ENCODE measurements at places on chromosomes 1 and 21.

GRCh38 chr1:86714159-86714558, 9.8 kb downstream of the SH3GLB1 start:
- DNase-seq = no peak

DNA sequence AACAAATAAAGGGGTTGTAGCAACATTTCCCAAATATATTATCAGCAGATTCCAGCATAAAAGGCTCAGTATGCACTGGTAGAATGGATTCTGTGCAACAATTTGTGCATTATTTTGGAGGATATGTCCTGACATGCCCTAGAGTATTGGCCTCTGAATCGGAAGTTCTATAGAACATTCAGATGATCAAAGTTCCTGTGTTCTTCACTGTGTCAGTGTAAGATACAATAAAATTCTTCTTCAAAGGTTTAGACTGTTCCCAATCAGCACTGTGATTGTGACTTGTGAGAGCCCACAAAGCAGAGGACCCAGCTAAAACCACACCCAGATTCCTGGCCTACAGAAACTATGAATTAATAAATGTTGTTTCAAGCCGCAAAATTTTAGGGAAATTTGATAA, 33.6 kb upstream of the GBP5 start:
- DNase-seq = no peak

DNA sequence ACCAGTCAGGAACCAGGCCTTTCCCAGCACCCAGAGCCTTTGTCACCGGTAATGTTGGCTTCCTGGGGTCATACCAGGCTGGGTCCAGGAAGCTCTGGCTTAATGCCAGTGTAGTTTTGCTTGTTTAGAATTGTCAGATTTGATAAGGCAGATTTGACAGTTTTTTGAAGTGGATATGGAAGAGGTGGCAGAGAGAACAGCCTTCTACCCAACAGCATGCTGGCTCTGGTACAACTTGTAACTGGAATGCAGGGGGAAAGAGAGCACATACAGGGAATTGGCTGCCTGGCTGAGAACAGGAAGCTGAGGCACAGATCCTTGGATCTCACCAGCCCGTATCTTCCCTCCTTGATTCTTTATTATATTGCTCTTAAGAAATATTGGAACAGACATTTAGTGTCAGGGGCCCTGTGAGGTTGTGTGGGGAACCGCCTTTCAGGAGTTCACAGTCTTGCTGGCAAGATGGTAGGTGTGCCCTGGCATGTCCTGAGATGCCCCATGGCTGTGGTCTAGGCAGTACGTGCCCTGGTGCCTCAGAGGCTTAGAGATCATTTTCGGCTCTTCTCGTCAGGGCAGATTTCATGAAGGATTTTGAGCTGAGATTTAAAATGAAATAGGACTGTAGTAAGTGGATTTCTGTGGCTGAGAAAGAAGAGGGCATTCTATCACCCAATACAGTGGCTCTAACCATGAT, 227.0 kb downstream of the PBX1 start:
- DNase-seq = no peak

- DNase-seq = no peak
These were observed 61.0 kb upstream of the NEK2 start for GRCh38 chr1:211736351-211736915.

GRCh38 chr1:39799770-39800470, 11.3 kb upstream of the BMP8B start:
- no peak for DNase-seq

DNA sequence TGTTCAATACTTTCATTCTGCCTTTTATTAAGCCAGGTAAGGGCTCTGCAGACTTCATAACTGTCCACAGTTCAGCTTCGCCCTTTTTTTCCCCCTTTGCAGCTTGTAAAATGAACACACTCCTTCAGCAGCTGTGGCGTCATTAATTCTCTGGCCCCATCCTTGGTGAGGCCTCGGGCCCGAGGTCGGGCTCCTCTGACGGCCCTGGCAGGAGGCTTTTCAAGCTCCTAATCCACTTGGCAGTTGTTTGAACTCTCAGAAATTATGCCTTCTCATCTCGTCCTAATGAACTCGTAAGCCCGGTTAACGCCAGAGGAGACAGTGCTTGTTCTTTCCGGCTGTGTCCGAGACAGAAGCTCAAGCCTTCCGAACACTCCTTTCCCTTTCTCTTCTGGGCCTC, 18.1 kb upstream of the EPHA8 start:
- no peak for DNase-seq

DNA sequence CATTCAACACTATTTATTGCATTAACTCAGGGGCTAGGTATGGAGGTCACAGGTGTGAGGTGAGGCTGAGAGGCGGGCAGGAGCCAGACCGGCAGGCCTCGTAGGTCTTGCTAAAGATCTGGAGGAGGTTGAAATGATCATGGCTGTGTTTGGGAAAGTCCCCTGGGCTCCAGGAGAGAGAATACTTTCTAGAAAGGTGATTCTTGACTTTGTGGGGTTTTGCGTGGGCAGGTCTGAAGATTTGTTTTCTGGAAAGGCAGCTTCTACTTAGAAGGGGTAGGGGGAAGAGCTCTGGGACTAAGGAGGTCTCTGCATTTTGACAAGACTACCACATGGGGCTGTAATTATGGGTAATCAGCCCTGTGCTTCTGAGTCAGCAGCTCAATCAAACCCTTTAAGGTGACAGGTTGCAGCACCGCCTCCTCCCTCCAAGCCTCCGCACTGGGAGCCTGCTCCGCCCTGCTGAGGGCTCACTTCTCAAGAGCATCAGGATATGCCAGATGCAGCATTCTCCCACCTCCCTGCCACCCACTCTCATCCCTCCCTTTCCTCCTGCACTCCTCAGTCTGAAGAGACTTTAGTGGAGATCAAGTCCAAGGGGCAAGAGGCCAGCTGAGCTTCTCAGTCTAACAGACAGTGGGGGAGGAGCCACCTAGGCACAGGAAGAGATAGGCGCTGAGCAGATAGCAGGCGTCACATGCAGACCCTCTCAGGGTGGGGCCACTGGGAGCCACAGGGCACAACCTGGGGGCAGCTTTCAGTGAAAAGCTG, 30.5 kb downstream of the SLC30A1 start:
- DNase-seq = no peak

DNA sequence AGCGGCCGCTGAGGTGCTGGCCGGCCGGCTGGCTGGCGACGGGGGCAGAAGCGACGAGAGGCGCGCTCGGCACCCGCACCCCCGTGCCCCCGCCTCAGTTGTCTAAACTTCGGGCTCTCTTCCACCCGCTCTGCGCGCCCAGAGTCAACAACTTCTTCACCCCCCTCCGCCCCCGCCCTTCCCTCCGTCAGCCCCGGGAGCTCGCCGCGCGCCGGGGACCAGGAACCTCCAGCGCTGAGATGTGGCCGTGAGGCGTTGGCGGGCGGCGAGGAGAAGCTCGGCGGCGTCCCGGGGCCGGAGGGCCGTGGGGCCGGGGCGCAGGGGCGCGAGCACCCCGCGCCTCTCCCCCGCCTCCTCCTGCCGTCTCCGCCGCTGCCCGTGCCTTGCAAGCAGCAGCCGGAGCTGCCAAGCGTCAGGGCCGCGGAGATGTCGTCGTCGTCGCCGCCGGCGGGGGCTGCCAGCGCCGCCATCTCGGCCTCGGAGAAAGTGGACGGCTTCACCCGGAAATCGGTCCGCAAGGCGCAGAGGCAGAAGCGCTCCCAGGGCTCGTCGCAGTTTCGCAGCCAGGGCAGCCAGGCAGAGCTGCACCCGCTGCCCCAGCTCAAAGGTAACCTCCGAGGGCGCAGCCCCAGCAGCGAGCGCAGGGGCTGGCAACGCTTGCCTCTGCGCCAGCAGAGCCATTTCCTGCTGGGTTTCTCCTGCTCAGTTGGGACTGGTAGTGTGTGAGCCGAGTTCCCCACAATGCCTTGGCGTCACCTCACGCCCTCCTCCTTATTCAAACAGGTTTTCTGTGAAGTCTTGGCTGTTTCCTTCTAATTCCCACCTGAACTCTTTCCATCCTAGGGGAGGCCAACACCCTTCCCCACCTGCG, 710 bp downstream of the PPP2R5A start:
- no peak for DNase-seq

DNA sequence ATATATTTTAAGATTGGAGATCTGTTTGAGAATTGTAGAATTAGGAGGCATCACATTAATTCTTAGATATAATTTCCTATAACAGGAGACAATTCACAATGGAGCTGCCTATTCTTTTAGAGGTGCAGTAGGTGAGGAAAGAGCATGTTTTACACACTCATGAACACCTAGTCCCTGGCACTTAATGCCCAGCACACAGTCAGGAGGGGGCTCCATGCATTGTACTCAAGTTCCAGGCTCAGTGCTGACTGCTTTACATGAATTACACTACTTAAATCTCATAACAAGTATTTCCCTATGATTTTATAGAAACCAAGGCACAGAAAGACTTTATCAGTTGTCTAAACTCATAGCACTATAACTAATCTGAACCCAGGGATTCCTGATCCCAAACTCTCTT, 360 bp upstream of the GBP3 start:
- DNase-seq = no peak

DNA sequence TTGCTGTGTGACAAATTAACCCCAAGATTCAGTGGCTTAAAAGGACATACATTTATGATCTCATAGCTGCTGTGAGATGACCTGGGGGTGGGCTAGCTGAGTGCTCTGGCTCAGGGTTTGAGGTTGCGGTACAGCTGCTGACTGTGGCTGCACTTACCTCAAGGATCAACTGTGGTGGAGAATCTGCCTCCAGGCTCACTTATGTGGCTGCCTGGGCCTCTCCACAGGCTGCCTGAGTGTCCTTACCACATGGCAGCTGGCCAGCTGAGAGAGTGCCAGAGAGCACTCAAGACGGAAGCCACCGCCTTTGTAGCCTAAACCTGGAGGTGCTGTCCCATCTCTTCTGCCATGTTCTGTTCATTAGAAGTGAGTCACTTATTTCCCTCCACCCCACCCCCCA, 5.7 kb downstream of the LRRC71 start:
- DNase-seq = no peak

DNA sequence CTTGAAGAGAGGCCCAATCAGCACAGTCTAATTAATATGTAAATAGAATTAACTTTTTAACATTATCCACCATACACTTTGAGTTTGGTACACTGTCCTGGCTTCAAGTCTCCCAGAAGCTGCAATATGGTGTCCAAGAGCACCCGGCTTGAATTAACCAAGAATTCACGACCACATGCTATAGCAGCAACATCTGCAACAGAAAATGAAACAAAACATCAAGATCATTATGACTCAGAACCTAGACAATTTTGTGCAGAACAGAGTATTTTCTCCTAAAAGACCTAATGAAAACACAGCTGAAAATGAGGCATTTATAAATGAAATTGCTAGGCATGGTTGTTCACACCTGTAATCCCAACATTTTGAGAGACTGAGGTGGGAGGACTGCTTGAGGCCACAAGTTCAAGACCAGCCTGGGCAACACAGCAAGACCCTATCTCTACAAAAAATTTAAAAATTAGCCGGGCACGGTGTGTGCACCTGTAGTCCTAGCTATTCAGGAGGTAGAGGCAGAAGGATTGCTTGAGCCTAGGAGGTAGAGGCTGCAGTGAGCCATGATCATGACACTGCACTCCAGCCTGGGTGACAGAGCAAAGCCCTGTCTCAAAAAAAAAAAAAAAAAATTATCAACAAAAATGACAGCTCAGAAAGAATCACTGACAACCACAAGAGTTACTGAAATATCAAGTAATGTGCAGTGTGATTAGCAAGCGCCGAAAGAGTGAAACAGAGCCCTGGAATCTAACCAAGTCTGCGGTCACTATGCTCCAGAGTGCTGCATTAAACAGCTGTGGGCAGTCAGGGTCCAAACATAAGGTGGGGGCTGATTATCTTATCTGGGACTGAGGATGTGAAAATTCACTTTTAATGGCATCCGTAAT, 45.3 kb downstream of the HSF2BP start:
- DNase-seq = no peak

GRCh38 chr1:243884603-243885002, 34.6 kb upstream of the AKT3 start:
- DNase-seq = no peak

DNA sequence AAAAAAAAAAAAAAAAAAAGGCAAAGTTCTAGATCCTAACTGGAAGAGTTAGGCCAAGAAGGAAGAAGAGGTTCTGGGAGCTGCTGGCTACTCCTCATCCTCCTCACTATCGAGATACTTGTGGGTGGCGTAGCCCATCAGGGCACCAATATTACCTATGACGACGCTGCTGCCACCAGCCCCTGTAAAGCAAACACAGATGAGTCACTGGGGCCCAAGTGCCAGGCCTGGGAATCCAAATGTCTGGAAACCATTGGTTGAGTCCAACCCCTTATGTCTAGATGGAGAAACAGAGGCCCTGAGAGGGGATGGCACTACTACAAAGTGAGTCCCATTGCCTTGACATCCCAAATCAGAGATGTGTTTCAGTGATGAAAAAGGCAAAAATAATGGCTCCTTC, 5.7 kb downstream of the IFI6 start:
- DNase-seq = no peak

DNA sequence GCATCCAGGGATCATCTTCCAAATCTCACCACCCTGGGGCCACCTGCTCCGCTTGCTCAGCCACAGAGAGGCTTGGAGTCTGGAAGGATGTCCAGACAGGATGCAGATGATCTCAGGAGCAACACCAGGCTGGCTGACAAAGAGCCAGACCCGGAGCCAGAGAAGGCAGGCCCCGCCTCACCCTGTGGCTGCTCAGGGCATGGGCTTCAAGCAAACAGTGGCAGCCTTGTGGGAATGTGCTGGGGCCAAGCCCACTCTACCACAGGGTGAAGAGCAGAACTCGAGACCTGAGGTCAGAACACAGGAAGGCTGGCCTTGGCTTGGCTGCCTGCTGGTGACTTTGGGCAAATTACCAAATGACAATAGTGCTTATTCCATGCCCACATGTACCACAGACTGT, 45.5 kb downstream of the MRPL37 start:
- no peak for DNase-seq

- DNase-seq = no peak
These were observed 36.7 kb downstream of the NPHP4 start for GRCh38 chr1:5955479-5955977.

GRCh38 chr1:185539277-185539943, 194.8 kb upstream of the HMCN1 start:
- DNase-seq = no peak

DNA sequence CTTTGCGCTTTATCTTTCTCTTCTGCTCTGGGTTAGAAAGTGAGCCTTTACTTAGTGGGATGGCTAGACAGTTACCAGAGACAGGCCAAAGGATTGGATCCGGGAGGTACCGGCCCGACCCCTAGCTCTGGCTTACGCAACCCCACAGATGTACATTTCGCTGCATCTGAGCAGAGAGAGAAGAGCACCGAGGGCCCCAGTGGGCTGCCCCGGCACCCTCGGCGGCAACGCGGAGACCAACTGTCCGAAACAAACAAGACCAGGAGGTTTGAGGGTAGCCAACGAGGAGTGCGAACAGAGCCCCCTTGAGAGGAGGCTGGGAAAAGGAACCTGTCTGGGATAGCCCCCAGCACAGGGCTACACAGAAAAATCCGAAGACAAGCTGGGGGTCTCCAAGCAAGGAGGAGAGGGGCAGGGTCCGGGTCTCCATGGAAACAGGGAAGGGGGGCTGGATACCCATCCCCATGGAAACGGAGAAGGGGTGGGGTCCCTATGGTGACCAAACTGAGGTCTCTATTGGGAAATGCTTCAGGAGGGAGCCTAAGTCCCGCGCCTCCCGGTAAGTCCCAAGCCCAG, 373 bp downstream of the MTF1 start:
- no peak for DNase-seq
